Stimulated activated CD4-positive, alpha-beta T cell treated with anti-CD3 and anti-CD28 coated beads, Interleukin-12 subunit alpha, Interleukin-12 subunit beta, amount 100 ng/mL, for 48 hours (primary cell): ENCODE measurements at places on chromosomes 1 and 21.

DNA sequence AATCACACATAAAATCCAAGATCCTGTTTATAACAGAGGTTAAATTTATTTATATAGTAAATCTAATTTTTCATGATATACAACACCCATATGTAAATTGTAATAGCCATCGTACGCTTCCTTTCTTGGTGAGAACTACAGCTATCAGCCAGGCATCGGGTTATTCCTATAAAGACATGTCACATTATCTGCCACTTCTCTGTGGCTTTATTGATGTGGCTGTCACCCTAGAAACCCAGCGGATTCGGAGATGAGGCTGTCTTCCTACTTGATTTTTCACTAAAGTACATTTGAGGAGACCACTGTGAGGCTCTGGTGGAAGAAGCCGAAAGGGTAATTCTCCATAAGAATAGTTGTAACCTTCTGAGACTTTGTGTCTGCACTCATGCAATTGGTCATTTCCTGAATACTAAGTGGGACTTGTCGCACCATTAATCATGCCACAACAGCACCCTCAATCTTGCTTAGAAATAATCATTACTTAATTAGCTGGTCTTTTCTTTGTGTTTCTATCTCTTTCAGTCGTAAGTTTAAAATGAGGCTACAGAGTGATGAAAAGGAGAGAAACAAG, 106.0 kb downstream of the NTNG1 start:
- no peak for DNase-seq

DNA sequence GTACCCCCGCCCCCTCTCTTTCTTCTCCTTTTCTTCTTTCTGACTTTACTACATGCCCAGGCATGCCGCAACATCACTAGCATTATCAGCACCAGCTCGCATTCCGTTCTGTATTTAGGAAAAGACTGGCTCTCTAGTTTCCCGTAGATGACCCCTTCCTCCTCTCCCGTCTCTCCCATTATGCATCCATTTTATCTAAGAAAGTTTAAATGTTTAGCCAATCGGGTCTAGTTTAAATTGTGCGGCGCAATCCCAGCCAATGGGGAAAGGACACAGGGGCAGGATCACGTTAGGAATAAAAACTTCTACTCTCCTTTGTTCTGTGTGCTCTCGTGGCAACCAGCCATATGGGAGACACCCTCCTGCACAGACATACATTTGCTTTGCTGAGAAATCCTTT, 2.3 kb upstream of the KRTAP10-7 start:
- no peak for DNase-seq

DNA sequence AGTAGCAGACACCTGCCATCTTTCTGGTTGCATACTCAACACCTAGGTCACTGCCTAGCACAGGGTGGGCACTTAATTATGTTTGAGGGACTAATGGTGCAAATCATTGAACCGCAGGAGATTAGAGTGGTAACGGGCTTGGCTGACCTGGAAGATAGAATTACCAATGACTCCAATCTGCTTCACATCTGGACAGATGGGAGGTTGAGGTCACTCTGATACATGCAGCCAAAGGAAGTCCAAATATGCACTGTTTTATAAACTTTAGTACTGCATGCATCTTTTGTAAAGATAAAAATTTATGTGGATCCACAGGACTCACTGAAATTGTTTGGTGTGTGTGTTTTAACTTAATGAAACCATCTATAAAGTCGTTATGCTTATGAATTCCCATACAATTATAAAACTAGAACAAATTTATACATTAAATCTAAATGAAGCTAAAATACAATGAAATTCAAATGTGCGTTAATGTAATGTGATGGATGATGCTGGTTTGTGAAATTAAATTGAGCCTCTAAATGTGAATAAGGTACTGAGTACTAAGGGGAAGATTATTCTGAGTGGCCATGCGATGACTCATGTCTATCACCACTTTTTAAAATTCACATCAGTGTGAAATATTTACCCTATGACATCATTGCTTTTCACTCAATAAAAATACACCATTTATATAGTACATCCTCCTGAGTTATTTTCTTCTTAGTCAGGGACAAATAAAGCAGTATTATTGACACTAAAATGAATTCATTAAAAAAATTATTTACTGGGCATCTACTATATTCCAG, 224.7 kb upstream of the FAM78B start:
- no peak for DNase-seq

DNA sequence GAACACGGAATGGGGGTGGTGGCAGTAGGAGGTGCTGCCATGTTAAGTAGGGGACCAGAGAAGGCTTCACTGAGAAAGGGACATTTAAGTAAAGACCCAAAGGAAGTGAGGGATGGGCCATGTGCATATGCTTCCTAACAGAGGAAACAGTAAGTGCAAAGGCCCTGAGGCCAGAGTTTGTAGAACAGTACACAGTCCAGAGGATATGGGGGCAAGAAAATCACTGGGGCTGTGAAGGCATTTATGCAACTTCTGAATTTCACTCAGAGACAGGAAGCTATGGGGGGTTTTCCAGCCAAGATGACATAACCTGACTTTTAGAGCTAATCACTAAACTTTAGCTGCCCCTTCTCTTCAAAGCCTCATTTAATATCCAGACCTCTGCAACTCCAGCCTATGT, 202.5 kb upstream of the EDN2 start:
- DNase-seq = no peak

DNA sequence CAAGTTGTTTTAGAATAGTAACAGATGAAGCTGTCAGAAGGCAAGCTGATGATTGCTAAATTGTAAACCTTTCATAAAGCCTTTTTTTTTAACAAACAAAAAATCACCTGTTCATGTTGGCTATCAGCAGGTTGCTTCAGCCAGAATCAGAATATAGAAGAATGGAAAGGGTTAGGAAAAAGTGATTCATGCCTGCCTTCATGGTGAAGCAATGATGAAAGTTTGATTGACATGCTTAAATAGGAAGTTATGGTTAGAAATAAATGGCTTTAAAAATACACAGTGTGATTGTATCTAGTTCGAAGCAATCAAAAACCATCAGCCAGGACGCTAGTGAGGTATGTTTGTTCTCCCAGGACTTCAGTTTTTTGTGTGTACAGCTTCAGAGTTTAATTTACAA, 37.9 kb downstream of the GABPA start:
- DNase-seq = no peak

- DNase-seq = no peak
These were observed 28.0 kb downstream of the ARHGAP29 start for GRCh38 chr1:94209425-94209824.

- DNase-seq = no peak
These were observed 53.9 kb upstream of the RBM15 start for GRCh38 chr1:110285316-110285715.

GRCh38 chr1:34477632-34478141, 277.2 kb upstream of the GJB5 start:
- DNase-seq = no peak

DNA sequence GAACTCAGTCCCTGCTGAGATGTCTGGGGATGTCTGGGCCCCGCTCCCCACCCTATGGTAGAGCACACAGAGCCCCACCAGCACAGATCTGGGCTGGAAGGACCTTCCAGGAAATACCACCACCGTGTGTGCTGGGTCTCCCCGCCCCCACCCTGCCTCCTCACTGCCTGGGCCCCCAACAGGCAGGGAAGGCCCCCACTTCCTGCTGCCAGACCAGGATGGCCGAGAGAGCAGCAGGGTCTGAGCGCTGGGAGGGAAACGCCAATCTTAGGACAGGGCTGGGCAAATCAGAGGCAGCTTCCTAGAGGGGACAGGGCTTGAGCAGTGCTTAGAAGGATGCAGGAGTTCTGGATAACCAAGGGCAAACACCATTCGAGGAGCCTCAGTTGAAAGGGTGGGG, 11.9 kb downstream of the ADGRB2 start:
- no peak for DNase-seq

GRCh38 chr21:33650929-33651509, 8.7 kb downstream of the ITSN1 start:
- no peak for DNase-seq

DNA sequence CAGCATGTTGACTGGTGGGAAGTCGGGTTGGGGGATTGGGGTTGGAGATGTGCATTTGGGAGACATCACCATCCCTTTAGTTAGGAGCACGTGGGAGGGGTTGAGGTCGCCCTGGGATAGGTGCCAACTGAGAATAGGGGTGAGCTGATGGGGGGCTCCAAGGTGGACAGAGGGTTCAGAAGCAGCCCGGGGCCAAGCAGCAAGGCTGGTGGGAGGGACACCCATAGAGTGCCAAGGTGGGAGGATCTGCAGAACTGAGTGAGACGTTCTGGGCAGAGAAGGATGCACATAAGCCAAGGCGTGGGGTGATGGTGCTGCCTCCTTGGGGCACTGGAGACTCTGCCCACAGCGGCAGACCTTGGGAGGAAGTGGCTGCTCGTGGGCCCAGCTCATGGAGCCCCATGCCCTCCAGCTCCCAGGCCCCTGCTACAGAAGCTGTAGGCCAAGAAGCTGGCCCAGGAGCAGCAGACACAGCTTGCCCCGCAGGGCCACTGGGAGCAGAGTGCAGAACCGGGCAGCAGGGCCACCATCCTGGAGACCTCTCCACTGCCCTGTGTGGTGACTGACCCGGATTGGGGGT, 31.4 kb upstream of the PKP1 start:
- no peak for DNase-seq

GRCh38 chr1:93818570-93818959, 60.4 kb downstream of the DNTTIP2 start:
- DNase-seq = no peak

DNA sequence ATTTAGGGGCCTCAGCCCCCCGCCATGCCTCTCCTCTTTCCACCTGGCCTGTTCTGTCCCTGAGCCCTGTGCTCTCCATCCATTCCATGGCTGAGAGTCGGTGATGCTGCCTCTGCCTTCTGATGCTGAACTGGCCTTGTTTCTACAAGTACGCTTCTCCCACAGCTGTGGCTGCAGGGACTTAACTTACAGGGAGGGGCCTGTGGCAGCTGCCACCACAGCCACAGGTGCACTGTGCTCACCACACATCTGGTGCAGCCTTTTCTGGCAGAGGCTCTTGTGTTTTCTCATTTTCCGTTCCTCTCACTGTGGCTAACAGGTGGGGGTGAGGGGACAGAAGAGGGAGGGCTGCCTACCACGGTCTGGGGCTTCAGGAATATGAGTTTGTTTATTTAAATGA, 4.2 kb downstream of the FMO1 start:
- DNase-seq = no peak

DNA sequence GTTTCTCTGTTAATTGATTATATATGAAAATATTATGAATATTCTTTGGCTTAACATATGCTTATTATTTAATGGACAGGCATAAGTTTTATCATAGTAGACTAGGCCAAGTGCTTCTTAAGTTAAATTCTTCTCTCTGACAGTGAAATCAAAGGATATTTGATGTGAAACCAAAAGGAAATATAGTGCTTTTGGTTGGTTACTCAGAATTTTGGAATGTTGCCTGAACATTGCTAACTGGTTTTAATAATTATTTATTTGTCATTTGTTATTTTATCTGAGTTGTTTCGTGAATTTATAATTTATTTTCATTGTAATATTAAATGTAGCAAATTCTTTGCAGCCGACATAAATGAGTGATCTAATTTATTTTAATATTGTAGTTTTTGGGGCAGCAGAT, 18.3 kb downstream of the HOOK1 start:
- DNase-seq = no peak

DNA sequence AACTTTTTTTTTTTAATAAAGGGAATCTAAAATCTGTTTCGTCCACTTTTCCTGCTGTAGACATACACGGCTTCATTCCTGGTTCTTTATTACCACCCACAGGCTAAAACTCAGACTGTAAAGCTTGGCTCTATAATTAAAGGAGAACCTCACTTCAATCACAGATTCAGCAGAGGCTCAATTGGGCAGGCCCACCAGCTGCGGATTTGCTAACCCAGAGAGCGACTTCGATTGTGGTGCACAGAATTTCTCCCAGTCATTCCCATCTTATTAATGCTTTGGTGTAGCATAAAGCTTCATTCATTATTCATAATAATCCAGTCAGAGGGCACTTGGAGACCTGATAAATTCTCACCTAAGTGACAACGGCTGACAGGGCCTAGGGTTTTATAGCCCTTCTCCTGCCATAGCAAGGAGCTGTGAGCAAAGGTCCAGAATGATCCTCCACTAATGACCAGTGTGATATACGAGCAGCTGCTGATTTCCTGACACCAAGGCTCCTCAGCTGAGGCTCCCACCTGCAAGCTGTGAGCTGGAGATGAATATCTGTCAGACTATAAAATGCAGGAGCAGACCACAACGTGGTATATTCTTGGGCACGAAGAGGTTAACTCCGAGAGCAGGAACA, 149.0 kb downstream of the ATP6V1G3 start:
- no peak for DNase-seq

- DNase-seq = no peak
These were observed 66.7 kb upstream of the GJB5 start for GRCh38 chr1:34688006-34688741.

DNA sequence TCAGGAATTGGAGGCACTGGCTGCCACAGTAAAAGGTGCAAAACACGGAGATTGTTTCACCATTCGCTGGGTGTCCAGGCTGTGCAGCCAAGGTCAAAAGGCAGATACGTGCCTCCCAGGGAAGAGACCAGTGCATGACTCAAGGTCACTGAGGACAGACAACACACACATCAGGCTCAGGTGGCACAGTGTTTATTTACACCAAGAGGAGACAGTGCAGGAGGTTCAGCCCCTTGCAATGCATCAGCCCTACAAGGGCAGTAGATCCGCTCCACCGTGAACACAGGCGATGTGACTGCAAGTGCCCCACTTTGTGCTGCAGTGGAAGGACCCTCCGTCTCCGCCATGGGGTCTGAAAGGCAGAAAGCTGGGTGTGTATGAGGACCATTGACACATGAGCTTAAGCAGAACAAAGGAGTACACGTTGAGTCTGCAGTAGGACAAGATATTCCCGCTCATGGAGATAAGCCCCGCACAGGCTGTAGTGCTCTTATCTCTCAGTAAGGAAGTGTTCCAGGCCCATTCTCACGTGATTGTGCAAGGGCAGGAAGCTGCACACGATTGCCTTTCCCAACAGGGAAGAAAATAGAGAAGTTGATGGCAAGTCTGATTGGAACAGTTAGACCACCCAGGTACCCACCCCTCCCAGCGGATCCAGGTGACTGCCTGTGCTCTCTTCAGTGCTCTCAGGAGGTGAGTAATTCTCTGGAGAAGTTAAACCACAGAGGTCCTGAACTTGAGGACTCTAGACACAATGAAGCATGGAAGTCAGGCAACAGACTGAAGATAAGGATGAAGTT, 37.5 kb upstream of the QSOX1 start:
- DNase-seq = no peak

DNA sequence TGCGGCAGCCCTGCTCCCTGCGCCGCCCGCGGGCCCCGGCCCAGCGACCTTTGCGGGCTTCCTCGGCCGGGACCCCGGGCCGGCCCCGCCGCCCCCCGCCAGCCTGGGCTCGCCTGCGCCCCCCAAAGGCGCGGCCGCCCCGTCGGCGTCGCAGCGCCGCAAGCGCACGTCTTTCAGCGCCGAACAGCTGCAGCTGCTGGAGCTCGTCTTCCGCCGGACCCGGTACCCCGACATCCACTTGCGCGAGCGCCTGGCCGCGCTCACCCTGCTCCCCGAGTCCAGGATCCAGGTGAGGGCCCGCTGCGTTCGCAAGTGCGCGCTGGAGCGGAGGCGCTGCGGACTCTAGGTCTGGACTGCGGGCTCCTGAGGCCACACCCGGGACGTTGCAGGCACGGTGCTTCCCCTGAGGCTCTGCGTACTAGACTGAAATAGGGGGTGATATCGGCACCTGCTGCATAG, 351 bp downstream of the MIXL1 start:
- no peak for DNase-seq

- no peak for DNase-seq
These were observed 11.9 kb upstream of the RNPEP start for GRCh38 chr1:201970334-201971159.

GRCh38 chr1:229913489-229913888, 153.5 kb upstream of the GALNT2 start:
- DNase-seq = no peak
